ENCODE measurements at places on chromosomes 4 and X.

DNA sequence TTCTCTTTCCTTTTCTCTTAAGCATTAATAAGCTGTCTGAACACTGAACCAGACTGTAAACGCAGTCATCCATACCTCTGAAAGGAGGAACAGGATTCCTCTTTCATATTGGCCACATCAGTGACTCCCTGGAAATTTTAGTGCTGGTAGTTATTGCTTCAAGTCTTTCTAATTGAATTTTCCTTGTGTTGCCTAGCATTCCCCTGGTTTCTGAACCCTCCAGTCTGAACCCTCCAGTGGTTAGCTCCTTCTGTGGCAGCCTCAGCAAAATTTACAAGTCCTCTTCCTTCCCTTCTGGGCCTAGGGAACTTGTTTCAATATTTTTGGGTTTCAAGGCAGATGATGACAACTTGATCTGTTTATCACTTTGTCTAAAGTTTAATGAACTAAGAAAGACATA lies 7.9 kb downstream of the SPARCL1 start:
- no peak for DNase-seq

DNA sequence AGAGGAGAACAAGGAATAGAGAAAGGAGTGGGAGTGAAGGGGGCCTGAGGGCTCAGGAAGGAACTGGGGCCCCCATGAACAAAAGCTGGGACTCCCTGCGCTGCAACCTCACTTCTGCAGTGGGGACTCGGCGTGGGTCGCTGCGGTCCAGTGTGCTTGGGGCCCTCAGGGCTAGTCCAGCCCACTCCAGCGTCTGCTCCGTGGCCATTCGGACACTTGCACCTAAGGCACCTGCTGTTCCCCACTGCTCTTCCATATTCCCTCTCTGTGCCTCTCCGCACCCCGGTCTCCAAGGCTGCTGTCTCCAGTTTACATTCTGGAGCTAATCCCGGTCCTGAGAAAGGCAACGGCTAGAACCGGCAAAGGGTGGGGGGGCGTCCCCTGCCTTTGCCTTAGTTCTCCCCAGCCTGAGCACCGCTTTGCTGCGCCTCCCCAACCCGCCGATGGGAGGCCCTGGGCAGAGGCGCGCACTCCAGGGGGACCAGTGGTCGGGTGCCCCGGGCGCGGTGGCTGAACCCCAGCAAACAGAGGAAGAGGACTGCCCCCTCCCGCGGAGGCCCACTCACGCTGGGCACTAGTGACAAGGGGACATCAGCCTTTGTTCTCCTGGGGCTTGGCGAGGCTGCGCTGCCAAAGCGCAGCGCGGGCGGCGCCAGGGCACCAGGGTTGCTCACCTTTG lies 327.7 kb upstream of the F9 start:
- no peak for DNase-seq

DNA sequence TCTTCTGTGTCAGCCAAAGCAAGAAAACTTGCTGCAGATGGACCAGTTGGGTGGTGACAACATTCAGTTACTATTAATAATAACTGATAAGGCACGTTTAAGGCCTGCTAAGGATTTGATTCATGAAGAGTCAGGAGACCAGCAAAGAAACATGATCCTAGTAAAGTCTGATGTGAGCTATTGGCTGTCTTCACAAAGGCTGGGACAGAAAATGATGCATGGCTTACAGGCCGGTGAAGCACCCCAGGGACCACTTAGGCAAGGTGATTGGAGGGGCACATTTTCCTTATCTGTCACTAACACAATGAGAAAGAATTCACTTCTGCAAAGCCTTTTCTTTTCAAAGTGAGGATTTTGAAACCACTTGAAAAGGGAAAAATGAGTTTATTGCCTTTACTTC lies 65.4 kb upstream of the TRPC3 start:
- no peak for DNase-seq

DNA sequence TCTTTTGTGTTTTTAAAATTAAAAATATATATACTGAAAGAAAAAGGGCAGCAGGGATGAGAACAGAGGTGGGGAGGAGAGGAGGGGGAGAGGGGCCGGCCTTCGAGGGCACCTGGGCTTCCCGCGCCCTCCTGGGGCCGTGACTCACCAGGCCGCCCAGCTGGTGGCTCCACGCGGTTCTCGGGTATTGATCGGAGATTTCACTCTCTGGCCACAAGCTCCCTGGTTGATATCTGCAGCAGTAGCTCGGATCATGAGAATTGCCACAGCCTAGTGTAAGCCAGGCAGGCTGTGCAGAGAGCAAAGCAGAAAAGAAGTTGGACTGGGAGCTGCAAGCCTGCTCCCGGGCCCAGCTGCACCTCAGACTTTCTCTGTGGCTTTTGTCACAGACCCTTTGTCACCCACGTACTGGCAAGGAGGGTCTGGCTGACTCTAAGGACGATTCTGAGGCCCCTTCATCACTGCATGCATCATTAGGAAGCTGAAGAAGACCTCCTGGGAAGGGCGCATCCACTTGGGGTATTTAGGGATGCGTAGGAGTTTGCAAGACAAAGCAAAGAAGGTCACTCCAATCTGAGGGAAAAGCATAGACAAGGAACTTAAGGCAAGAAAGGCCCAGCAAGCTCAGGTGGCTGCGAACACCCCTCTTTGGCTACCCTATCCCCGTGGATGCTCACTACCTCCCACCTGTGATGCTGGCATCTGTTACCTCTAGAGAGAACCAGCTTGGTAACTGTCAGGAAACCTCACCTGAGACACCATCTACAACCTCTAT lies 71.7 kb downstream of the CPZ start:
- no peak for DNase-seq

GRCh38 chr4:7101692-7102515 lies 34.0 kb upstream of the GRPEL1 start:
- DNase-seq = peak; percentile 79

Measured in iris pigment epithelial cell (primary cell).